EH (cell line): ENCODE measurements at places on chromosomes 6 and 20.
A peak's percentile ranks its signal among the peaks of the same experiment; 100 is the strongest.

DNA sequence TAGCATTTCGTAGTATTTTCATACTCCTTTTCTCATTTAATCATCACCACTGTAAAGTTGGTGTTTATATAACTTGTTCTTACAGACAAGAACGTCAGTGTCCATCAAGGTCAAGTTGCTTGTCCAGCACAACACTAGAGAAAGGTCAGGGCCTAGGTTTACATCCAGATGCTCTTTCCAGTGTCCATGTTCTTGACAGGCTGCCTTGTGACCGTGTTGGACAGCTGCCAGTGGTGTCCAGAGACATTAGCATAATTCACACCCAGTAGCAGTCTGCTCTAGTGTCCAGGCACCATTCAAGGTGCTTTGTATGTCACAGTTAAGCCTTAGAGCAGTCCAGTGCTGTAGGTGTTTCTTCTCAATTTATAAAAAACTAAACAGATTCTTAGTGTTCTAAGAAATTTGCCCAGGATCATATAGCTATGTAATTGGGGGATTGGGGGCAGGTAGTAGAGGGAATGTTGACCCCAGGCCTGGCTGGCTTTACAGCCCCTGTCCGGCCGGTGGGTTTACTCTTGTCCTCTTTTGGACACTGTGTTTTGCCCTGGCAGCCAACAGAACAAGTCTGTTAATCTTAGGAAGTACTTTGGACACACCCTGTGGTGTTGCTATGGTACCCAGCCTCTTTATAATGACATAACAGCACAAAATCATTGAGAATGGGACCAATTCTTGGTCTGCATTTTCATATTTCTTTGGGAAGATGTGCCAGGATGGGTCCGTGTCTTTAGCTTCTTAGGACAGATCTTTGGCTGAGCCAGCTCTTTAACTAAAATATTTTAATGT lies 8.0 kb downstream of the STK35 start:
- peak; percentile 34 for DNase-seq

- no peak for DNase-seq
Observed at GRCh38 chr6:50093938-50094272, 44.2 kb upstream of the DEFB112 start.

- DNase-seq = peak; percentile 73
Observed at GRCh38 chr6:106090001-106090400, 3.9 kb downstream of the PRDM1 start.

- DNase-seq = no peak
Observed at GRCh38 chr6:123089226-123089625, 93.2 kb downstream of the CLVS2 start.

DNA sequence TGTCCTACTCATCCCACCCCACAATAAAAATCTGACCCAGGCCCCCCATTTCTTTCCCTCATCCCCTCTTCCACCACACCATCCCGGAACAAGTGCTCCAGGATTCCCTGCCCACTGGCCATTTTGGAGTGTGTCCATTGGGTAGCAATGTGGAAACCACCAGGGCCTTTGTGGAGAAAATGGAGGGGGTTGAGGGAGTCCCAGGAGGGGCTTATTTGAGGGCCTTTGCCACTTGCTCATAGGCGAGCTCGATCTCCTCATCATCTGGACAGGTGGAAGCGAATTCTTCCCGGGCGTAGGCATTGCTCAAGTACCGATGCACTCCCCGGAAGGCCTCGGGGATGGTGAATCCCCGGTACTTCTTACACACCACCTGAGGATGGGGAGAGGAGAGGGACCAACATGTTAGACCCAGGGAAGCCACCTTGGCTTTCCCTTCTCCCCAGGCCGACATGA lies 1.6 kb upstream of the DDAH2 start:
- DNase-seq = no peak

- no peak for DNase-seq
Observed at GRCh38 chr6:131205481-131206244, 70.4 kb downstream of the AKAP7 start.

DNA sequence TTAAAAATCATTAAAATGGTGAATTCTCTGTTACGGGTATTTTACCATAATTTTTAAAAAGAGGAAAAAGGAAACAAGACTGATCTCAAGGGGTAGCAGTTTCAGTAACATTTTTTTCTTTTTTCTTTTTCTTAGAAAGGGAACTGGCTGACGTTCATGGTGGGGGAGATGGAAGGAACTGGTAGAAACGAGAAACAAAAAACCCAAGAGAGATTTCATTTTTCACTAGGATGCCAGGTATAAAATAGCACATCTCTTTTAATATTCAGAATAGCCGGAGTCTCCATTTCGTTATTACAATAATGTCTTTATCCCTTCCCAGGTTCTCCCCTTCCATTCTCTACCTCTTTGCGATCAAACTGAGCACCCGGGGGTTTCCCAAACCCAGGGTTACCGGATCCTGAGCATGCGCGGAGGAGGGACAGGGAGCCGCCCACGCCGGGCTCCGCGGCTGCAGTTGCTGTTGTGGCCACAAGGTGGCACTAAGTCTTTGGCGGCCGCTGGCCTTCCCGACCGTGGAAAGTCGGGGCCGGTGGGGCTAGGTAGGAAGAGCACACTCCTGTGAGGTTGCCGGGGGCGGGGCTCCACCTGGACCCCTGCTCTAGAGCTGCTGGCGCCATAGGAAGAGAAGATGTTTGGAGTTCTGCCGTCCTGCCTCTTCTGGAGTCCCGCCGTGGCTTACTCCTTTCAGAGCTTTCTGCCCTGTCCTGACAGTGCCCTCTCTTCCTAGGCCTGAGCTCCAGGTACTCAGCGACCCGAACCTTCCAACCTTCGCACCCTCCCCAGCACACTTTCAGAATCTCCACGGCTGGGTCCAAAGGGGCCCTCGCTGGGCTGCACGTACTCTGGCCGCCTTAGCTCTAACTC lies 146.8 kb downstream of the SH3BGRL2 start:
- peak; percentile 61 for DNase-seq

GRCh38 chr6:113630738-113631535 lies 226.2 kb upstream of the MARCKS start:
- DNase-seq = peak; percentile 76

DNA sequence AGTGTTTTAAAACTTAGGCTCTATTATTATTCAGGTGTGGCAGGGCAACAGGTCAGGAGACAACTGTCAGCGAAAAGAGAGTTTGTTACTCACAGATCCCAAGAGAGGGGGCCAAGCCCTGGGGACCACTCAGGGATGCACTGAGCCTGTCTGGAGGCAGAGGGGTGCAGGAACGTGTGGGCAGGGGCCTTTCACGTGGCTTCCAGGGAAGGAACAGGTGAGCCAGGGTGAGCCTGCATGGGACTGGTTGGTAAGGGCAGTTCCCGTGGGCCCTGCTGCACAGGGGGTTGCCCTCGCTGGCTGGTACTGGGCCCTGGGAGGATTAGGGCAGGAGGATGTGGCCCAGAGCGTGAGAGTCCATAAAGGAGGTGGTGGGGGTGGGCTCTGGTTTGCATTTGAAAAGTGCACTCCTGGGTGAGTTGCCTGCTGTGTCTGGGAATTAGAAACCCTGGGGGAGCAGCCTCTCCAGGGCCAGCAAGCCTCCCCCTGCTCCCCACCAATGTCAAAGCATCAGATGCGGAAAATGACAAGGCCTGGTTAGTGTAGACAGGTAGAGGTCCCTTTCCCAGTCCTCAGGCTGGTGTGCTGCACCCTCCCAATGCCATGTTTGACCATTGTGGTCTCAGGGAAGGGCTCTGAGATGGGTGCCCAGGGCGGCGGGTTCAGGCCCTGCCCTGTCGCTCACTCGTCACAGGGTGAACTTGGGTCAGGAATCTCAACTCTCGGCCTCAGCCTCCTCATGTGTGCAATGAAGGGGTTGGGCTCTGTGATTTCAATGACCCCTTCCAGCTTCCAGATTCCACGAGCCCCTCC lies 127.4 kb upstream of the RPS6KA2 start:
- no peak for DNase-seq

DNA sequence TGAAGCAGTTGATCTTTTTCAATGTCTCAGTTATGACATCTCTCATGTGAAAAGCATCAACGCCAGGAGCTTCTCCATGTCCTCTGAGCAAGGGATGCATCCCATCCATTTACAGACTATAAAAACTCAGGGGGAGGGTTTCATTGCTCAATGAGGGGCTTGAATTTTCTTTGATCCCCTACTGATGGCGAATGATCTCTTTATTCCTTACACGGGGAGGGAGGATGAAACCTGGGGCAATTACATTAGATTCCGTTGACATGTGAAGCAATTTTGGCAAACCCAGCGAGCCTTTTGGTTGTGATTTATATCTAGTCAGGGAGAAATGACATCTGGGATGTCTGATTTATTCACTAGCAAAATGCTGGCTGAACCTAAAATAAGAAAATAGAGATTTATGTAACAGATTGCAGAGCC lies 268.9 kb downstream of the HIVEP2 start:
- no peak for DNase-seq

- DNase-seq = no peak
Observed at GRCh38 chr6:41942067-41942851, 651 bp upstream of the CCND3 start.

DNA sequence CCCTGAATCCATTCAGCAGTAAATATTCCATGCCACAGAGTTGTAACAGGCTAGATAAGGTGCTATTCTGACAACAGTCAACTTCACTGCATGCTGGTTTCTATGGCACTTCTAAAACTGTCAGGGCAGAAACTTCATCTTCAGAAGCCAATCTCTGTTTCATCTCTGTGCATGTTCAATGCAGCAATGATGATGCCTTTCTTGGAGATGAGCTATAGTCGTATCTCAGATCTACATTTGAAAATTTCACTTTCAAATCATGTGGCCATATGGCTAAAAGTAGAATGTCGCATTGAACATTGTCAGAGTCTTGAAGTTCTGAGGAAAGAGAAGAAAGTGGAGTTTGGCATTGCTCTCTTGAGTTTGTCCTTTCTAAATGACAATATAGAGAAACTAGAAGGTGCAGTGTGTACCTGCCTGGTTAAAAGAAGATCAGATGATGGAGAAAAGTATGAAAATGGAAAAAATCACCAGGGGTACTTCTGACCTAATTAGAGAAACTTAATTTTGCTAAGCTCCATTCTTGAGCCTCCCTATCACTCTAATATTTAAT lies 49.0 kb upstream of the VSTM2L start:
- DNase-seq = no peak

DNA sequence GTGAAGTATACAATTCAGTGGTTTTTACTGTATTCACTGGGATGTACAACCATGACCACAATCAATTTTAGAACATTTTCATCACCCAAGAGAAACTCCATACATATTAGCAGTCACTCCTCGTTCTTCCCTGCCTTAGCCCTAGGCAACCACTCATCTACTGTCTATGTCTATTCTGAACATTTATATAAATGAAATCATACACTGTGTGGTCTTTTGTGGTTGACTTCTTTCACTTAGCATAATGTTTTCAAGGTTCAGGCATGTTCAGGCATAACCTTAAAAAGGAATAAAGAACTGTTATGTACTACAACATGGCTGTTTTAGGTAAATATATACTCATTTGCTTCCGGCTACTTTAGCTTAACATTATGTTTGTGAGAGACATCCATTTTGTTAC lies 37.3 kb downstream of the BLTP3A start:
- DNase-seq = no peak

GRCh38 chr6:127457456-127458064 lies 1.6 kb downstream of the KIAA0408 start:
- DNase-seq = peak; percentile 64

DNA sequence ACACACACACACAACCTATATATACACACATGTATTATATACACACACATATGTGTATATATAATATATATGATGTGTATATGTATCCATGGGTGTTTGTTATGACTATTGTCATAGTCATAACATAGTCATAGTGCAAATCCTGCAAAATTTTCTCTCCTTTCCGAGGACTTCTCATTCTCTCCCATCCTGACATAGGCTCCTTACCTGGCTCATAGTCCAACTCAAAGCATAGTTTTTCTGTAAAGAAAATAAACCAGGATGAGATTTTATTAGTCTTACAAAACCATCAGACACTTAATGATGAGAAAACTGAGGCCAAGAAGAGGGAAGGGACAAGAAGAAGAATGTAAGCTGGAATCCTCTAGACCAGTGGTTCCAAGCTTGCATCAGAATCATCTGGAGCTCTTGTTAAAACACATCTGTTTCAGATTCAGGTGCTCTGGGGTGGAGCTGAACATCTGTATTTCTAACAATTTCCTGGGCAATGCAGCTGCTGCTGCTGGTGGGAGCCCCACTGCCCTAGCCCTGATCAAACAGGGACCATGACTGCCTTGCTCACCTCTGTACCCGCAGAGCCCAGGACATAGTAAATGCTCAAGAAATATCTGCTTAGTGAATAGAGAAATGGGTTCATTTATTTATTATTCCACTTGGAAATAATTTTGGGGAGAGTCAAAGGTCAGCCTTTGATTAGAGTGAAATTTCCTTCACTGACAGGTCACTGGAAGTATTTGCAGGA lies 5.3 kb downstream of the TRIM10 start:
- DNase-seq = peak; percentile 21

GRCh38 chr6:16295060-16295459 lies 56.7 kb downstream of the GMPR start:
- no peak for DNase-seq

GRCh38 chr6:7139835-7140470 lies 32.2 kb downstream of the RREB1 start:
- DNase-seq = no peak

GRCh38 chr6:90020746-90021145 lies 126.5 kb downstream of the GJA10 start:
- DNase-seq = no peak

DNA sequence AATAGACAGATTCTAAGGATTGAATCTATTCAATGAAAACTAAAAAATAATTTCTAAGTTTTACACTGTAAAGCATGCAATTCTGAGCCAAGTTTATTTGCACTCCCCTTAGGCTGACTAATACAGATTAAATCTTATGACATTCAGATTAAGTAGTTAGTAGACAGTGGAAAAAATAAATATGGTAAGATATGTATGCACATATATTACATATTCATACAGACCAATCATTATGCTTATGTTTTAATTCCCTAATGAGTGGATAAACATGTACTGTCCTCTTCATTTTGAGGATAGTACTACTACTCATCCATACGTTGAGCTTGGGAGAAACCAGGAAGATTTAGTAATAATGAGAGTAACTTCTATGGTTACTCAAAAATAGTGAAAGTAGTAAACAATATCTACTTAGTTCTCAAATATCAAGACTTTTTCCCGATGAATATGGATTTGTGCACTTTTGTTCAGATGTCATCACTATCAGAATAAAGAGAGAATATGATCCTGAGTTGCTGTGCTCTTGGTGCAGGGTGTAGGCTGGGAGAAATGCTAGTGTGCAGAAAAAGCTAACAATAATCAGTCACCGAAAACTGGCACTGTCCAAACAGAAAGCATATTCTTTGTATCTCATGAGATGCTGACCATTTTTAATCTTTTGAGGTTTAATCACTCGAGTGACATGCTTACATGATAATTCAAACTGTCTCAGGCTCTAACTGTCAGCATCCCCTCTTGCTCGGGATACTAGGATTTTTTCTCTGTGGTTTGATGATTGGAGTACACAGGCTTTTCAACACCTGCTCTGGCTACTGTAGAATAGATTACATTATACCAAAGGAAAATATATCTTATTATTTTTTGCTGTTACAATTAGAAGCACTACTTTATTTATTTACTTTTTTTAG lies 111.6 kb downstream of the EPHA7 start:
- no peak for DNase-seq

DNA sequence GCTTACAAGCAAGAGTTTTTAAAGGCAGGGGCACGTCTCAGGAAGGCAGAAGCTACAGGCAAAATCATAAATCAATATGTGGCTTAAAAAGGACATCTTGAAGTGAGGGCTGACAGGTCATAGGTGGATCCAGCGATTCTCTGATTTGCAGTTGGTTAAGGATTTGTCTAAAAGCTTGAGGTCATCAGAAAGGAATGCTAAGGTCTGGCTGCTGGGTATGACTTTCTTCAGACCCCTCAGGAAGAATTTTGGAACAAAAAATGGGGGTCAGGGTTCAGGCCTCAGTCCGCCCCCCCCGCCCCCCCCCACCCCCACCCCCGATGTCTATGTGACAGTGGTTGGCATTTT lies 261.9 kb downstream of the CDH4 start:
- no peak for DNase-seq
